ENCODE measurements at places on chromosomes 3 and 15.

GRCh38 chr3:18282507-18282906 lies 142.6 kb downstream of the SATB1 start:
- DNase-seq, result no peak

DNA sequence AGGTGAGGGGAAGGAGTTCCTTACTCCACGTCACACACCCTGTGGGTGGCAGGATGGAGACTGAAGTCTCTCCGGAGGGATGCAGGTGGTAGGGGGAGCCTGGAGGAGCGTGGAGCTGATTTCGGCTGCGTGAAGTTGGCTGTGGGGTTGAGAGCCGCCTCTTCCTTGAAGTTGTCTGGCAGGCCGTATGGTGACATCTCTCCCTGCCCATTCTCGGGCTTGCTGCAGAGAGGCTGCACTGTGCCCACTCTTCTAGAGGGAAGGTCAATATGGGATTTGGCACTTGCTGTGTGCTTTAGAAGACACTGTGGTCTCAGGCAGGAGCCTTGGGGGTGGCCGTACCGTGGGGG lies 13.4 kb upstream of the FBLN2 start:
- DNase-seq, result no peak

- DNase-seq, result no peak
These were observed 14.6 kb upstream of the GPR160 start for GRCh38 chr3:170023165-170023564.

DNA sequence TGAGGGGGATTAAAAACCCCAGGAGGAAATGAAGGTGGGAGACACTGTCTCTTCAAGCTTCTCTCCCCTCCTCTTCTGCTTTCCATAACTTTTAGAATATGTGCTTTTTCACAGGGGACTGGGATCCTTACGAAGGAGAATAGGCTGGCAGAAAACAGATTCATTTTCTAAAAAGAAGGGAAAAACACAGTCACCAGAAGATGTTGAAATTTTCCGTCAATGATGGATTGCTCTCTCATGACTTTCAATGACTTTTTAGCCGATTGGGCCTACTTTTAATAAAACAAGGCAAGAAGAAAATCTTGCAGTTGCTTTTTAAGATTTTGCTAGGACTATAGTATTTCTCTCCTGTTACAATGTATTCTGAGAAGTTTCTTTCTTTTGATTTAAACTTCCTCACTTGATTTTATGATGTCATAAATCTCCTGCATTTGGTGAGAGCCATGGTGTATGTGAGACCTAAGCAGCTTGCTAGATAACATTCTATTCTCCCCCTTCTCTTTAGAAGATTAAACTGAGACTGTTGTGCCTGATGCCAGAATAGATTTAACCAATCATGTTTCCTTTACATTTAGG lies 241.2 kb downstream of the FEZF2 start:
- DNase-seq, result no peak

GRCh38 chr3:194387276-194387675 lies 11.8 kb downstream of the GP5 start:
- DNase-seq, result no peak

DNA sequence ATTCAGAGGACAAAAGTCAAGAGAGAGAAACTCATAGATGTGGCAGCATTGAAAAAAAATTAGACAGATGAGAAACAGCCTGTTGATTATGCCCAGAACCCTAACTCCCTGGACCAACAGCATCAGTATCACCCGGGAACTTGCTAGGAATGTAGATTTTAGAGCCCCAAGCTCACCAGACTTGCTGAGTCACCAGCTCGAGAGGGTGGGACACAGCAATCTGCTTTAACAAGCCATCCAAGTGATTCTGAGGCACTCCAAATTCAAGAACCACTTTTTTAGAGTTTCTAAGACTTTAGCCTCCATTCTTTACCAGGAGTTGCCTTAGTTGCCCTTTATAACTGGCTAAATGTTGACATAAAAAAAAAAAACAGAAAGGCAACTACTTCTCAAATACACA lies 70.9 kb downstream of the CGGBP1 start:
- no peak for DNase-seq

DNA sequence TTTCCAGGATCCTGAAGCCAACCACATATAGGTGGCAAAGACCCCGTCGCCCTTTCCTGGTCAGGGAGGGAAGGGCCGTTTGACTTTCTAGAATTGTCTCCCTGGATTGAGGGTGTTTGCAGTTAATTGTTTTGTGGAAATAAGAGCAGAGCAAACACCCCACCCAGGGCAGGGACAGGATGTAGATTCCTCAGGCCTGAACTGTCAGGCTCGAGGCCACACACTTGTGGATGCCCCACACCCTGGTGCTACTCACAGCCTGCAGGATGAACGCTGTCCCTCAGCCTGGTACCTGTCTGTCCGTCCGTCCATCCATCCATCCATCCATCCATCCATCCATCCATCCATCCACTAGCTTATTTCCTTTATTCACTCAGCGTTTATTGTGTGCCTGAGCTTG lies 29.9 kb upstream of the FLNB start:
- DNase-seq, result no peak

GRCh38 chr3:58104712-58105111 lies 96.5 kb downstream of the FLNB start:
- DNase-seq, result no peak

- DNase-seq, result no peak
These were observed 372.1 kb upstream of the ARHGEF26 start for GRCh38 chr3:153749070-153749610.

- DNase-seq, result no peak
These were observed 761.7 kb downstream of the IGSF11 start for GRCh38 chr3:118272991-118273390.

DNA sequence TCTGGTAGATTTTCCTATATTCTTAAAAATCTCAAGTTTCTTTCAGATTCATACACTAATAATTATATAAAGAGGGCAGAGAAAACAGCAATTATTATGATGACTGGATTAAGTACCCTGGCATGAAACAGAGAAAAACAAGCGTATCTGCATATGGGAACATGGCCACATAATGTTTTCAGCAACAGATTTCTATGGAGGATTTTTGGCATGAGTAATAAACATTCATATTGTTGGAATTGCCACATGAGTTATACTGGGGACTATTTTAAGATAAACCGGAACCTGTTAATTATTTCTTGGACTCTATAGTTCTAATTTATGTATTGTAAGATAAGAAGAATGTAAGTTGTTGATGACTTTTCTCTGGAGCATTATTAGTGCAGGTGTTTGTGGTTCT lies 112.7 kb downstream of the OXSM start:
- no peak for DNase-seq

GRCh38 chr3:66270288-66270687 lies 49.5 kb downstream of the SLC25A26 start:
- no peak for DNase-seq

- DNase-seq, result no peak
These were observed 606.7 kb upstream of the MDFIC2 start for GRCh38 chr3:70919091-70919490.

- DNase-seq, result no peak
These were observed 28.9 kb downstream of the CD200R1L start for GRCh38 chr3:112817797-112818196.

DNA sequence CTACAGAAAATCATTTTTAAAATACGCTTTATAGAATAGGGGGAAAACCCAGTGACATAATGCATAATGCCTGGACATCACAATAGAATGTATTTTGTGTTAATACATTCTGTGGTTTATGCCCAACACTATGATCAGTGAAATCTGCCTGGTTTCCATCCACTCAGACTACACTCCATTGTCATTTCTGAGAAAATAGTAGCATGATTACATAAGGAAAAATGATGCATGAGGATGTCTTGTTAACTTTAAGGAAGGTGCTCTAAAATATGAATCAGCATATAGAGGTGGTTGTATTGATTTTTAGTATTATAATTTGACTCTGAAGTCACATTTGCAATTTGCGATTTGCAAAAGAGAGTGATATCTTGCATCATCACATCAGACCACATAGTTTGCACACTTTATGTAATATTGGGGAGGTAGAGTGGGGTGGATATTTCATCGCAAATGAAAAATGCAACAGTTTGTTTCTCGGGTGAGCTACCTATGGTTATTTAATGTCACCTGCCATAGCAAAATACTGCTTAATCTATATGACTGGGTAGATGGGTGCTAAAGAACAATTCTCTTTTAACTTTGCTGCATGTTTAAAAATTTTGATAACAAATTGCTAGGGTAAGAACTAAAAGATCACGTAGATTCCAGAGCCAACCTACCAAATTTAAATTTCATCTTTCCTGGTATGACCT lies 403.9 kb downstream of the IL5RA start:
- DNase-seq, result no peak

GRCh38 chr15:96583671-96584070 lies 253.2 kb downstream of the NR2F2 start:
- DNase-seq, result no peak

DNA sequence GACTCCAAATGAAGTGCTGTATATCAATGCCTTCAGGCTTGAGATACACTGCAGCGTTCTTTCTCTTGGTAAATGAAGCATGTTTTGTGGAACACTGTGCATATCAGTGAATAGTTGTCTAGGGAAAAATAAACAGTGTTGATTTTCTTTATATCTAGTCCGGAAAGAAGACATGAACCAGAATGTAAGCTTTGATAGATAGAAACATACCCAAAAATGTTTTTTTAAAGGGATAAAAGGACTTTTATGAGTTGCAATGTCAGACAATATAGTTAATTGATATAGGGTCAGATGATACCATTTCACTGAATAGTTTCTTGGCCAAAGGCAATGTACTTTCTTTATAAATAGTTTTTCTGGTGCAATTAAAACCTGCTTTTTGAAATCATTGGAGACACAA lies 1037.8 kb downstream of the OTOL1 start:
- no peak for DNase-seq

DNA sequence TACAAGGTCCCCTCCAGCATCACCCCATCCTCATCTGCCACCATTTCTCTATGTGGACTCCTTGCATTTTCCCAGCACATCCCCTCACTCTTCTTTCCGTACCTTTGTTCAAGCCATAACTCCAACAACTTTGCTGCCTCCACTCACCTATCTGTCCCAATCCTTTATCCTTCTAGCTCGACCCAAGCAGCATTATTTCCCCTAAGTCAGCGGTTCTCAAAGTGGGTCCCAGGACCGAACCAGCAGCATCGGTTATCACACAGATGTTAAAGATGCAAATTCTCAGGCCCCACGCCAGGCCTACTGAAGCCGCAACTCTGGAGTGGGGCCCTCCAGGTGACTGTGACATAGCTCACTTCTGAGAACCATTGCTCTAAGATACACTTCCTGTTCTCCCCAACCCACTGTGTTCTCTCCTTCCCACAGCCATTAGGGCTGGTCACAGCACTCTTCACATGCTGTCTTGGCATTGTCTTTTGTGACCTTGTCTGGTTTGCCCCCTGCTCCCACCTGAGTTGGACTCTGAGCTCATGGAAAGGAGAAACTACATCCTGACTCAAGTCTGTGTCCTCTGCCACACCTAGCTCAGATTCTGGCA lies 56.2 kb downstream of the AAGAB start:
- DNase-seq, result no peak

- DNase-seq, result no peak
These were observed 14.7 kb downstream of the STAB1 start for GRCh38 chr3:52509753-52510328.

GRCh38 chr15:72222393-72222792 lies 8.6 kb downstream of the PKM start:
- no peak for DNase-seq

GRCh38 chr3:45904931-45905330 lies 18.6 kb downstream of the CCR9 start:
- no peak for DNase-seq

DNA sequence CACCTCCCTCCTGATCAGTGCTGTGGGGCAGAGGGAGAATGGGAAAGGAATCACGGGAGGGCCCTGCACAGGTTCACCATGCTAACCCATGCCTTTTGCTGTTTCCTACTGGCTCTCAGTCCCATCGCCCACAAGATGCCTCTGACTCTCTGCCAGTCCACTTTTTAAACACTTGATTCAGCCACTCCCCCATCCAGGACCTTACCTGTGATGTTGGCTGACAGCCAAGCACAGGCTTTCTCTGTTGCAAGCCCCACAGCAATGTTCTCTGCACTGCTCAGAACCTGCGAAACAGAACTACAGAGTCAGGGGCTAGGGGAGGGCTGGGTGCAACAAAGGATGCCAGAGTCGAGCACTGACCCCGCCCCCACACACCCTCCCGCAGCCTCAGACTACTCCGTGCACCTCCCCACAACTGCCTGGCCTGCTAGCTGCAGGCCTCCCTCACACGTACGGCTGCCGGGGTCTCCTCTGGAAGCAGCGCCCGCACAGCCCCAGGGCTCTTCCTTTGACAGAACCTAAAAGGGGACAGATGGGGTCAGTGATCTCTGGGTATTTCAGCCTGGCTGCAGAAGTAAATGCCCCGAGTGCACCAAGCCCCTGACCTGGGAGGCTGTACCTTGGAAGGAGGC lies 9.1 kb downstream of the CDAN1 start:
- no peak for DNase-seq

- no peak for DNase-seq
These were observed 242.5 kb downstream of the GBE1 start for GRCh38 chr3:81518945-81519344.

DNA sequence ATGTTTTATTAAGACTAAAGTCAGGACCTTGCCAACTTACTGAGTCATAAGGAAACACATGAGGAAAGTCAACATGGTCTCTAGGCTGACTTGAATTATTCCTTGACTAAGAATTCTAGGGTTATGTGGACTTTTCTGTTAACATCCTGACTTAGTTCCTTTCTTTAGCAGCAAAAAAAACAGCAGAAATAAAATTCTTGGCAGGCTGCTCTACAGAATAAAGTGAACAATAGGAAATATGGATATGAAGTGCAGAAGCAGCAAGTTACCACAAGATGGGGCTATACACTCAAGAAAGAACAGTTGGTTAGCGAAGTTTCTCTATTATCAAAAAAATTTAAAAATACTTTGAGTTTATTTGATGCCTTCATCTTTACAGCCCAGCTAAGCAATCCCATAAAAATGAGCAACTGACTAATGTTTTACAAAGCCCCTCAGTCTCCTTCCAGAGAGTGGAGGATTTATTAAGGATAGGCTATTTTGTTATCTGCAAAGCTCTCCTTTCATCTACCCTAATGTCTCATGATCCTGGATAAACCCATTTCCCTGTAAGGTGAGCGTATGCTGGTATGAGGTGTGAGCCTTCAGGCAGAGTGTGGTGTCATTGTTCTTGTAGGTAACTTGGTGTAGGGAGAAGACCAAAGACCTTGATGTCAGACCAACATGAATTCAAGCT lies 23.1 kb upstream of the MCCC1 start:
- DNase-seq, result peak; percentile 7

GRCh38 chr3:52247409-52248164 lies 2.0 kb downstream of the PPM1M start:
- DNase-seq, result no peak

DNA sequence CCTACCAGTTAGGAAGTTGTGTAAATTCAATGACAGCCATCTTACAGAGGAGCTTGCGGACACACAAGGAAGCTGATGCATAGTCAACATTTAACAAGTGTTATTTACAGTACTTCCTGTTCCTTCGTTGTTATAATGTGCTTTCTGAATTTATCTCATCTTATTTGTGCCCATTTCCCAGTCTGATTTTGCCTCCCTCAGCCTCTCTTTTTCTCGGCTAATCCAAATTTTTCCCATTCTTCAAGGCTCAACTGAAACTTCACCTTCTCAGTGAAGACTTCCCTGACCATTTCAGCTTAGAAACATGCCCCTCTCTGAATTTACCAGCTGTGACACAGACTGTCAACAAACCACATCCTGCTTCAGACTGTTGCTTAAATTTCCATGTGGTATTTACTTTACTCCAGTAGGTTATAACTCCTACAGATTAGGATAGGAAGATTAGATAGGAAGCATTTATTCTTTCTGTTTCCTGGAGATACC lies 55.7 kb upstream of the CP start:
- no peak for DNase-seq
